Airway epithelial cell (primary cell): ENCODE measurements at places on chromosomes 7 and 10. TPM values are rescaled to one million over a fixed set of nuclear protein-coding genes. Genes with fewer than 3 reads are reported as not detected.

Gene PNLIPRP3
- total RNA-seq = 12.0 and 13.5 TPM in 2 replicates

Gene GPRIN2
- 1.6 and 4.3 TPM in 2 replicates for total RNA-seq

Gene NEUROD6
- not detected in 2 replicates for total RNA-seq

Gene CDK1
- total RNA-seq = 52.7 and 71.8 TPM in 2 replicates

Gene AIMP2
- 79.6 and 83.9 TPM in 2 replicates for total RNA-seq

Gene IFIT1
- 0.14 and 0.42 TPM in 2 replicates for total RNA-seq

Gene MOGAT3
- total RNA-seq = not detected in 2 replicates

Gene HABP2
- total RNA-seq = not detected in 2 replicates

Gene TFEC
- not detected in 2 replicates for total RNA-seq

Gene VGF
- 0.09 and 0.14 TPM in 2 replicates for total RNA-seq

Gene CTAGE8
- 0.51 and 1.1 TPM in 2 replicates for total RNA-seq

Gene NPFFR1
- total RNA-seq = not detected in 2 replicates

Gene OGDHL
- 0.14 and 0.28 TPM in 2 replicates for total RNA-seq

Gene HOXA9
- 0.21 TPM in 1 of 2 replicates, not detected in the other for total RNA-seq

Gene ENTPD1
- not detected in 2 replicates for total RNA-seq

Gene CRYGN
- total RNA-seq = not detected in 2 replicates

Gene PNLIPRP1
- total RNA-seq = not detected in 2 replicates

Gene CLEC2L
- total RNA-seq = not detected in 2 replicates

Gene KAZALD1
- total RNA-seq = 3.3 and 3.8 TPM in 2 replicates

Gene EBLN1
- not detected in 2 replicates for total RNA-seq

Gene PPP1R3C
- 4.4 and 6.7 TPM in 2 replicates for total RNA-seq

Gene HOXA2
- total RNA-seq = not detected in 2 replicates

Gene BMPER
- 1.3 and 2.0 TPM in 2 replicates for total RNA-seq

Gene PON2
- 72.4 and 74.0 TPM in 2 replicates for total RNA-seq

Gene ZCCHC24
- total RNA-seq = 2.3 and 2.5 TPM in 2 replicates
